ENCODE measurements at places on chromosomes 2 and 18. TPM values are rescaled to one million over a fixed set of nuclear protein-coding genes. Genes with fewer than 3 reads are reported as not detected.
A peak's percentile ranks its signal among the peaks of the same experiment; 100 is the strongest.

EVX2 gene
- not detected for total RNA-seq

CRYGC gene
- total RNA-seq: not detected

SLC9A2 gene
- 0.05 TPM for total RNA-seq

GRCh38 chr2:64629875-64630274 lies 23.8 kb downstream of the SERTAD2 start:
- DNase-seq: no peak

- peak; percentile 90 for DNase-seq
Observed at GRCh38 chr2:218995972-218996711, 2.9 kb upstream of the CRYBA2 start.

DNA sequence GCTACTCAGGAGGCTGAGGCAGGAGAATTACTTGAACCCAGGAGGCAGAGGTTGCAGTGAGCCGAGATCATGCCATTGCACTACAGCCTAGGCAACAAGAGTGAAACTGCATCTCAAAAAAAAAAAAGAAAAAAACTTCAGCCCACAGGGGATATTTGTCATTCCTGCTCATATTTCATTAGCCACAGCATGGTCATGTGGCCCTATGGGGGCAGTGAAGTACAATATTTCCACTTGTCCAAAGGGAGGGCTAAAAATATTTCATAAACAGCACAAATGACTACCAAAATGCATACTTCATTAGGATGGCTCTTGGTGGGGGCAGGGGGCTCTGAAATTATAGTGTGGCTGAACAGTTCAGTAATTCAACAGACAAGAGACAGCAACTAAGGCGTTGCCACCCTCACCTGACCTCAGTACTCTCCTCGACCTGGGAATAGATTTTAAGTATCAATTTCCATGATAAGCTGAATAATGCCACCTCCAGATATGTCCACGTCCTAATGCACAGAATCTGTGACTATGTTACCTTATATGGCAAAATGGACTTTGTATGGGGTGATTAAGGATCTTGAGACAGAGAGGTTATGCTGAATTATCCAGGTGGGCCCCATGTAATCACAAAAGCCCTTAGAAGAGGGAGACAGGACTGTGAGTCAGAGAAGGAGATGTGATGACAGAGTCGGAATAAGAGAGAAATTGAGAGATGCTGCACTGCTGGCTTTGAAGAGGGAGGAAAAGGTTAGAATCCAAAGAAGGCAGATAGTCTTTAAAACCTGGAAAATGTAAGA lies 158.2 kb upstream of the CRIM1 start:
- DNase-seq: no peak

Data from activated CD8-positive, alpha-beta T cell treated with anti-CD3 and anti-CD28 coated beads for 36 hours (primary cell).